ENCODE measurements at places on chromosomes 13 and 19.

GRCh38 chr13:113001241-113002140 is 32.5 kb downstream of the MCF2L start:
- DNase-seq: no peak

- no peak for DNase-seq
These were observed 511 bp downstream of the GARRE1 start for GRCh38 chr19:34254698-34255432.

GRCh38 chr13:20465218-20465879 is 60.3 kb downstream of the CRYL1 start:
- DNase-seq: no peak

GRCh38 chr13:113073942-113074341 is 31.6 kb upstream of the F7 start:
- DNase-seq: no peak

DNA sequence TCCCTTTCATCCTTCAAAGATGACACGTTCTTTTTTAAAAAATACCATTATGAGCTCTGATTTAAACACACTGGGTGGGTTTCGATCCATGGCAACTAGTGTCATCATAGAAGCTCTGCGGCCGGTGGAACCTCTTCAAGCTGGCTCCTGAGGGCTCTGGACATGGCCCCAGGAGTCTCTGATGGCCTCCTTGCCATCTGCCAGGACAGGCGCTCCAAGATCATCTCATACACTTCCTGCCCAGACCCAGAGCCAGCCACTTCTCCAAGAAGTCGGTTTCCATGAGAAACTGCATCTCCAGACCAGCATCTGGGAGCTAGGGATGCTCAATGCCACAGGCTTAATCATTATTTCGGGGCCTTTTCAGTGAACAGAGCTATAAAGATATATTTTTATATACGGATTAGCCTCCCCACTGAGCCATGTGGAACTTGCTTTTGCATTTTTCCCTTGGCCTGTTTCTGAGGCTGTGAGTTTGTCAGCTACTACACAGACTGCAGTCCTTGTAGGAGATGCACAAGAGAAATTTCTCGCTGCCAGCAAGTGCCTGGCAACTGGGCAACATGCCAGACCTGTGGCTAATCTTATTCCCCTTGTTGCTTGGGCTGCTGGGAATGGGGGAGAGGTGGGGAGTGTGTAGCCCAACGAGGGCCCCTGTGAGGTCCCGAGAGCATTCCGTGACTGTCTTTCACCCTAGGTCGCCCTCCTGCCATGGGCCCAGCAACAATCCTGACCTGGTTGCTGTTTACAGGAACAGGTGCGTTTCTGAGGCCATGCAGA is 15.9 kb downstream of the SUGP1 start:
- no peak for DNase-seq

DNA sequence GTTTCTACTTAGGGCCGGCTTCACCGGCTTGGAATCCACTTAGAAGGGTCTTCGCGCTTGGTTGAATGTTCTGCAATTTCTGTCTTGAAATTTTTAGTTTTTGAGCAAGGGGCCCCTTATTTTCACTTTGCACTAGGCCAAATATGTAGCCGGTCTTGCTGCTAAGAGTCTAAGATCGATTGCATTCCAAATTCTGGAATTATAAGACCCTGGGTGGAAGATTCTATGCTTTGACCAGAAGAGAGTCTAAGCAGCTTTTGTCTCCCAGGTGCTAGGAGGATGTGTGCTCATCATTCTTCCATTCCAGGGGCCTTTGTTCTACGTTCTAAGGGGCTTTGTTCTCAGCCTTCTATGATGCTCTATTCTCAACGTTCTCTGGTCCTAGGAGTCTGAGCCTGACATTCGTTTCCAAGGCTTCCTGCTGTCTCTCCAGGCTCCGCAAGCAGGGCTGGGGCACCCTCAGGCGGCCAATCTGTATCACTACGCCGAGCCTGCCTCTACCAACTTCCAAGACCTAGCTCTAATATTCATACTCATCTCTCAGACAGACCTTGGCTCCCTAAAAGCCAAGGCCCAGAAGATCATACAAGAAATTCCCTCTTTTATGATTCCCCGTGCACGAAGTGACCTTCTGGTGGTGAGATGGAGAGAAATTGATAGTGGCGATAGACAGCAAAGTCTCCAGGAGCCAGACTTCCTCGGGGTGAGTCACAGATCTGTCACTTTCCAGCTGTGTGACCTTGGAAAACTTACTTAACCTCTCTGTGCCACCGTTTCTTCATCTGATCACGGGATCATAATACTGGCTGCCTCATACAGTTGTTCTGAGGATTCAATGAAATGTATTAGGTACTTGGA is 982 bp upstream of the DACT3 start:
- DNase-seq: peak; percentile 58

GRCh38 chr19:22735911-22736645 is 47.9 kb downstream of the ZNF99 start:
- no peak for DNase-seq

DNA sequence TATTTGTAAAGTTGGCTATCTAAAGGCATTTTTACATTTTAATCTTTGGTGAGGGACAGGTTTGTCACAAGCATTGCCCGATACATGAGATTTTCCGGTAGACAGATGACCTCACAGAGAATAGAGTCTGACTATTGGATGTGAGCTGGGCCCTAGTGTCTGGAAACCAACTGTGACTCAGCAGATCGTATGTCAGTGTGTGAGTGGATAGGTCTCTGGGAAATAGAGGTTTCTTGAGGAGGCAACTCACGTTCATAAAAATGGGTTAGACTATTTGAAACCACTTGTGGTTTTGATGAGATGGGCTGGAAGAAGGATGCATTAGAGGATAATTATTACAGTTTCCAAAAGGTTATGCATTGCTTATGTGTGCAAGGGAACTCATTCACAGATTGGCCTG is 19.2 kb downstream of the HS6ST3 start:
- DNase-seq: no peak

Measured in fibroblast of skin of left biceps (primary cell).